B cell (primary cell): ENCODE measurements at places on chromosomes 4 and X. TPM values are rescaled to one million over a fixed set of nuclear protein-coding genes. Genes with fewer than 3 reads are reported as not detected.
A peak's percentile ranks its signal among the peaks of the same experiment; 100 is the strongest.

- H3K4me1 ChIP-seq, result no peaks in the 10 kb centered on the region
- no peak for DNase-seq
- H3K4me3 ChIP-seq, result no peak overlapping the region
- H3K27ac ChIP-seq, result no peak overlapping the region
Measured at GRCh38 chr4:138297743-138298405, 55.7 kb upstream of the SLC7A11 start.

- no peaks in the 10 kb centered on the region for H3K36me3 ChIP-seq
- H3K4me1 ChIP-seq, result no peaks in the 10 kb centered on the region
- no peak overlapping the region for H3K4me3 ChIP-seq
- no peaks in the 10 kb centered on the region for H3K27me3 ChIP-seq
- DNase-seq, result no peak
- H3K27ac ChIP-seq, result no peak overlapping the region
Measured at GRCh38 chr4:11814758-11815157, 386.1 kb upstream of the HS3ST1 start.

DNA sequence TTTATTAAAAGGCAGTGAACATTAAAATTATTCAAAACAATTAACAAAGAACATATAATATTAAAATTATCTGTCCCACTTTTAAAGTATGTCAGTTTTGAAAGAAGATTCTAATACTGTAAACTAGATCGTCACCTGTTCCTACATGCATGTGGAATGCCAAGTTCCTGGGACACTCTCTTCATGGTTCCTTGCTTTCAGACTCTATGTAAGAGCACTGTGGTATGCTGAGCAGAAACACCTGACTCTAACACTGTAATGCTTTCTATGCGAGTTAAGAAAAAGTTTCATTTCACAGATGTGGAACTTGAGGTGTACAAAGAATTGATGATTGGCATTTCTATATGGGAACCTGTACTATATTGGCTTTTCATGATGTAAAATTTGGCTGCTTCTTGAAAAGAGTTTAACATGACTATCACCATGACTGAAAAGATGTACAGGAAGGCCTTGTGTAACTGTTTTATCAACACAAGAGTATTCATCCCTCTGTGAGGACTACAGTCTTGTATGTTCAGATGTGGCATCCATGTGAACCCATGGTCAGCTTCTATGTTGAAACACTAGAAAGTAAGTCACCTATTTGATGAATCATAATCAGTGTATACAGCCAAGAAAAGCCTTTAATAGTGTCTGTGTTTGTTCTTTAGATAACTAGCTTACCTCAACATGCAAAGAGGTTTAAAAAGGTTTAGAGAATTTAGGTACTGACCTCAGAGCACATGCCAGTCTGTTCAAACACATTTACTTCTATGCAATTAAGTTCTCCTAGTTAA is 354.5 kb downstream of the ARHGAP24 start:
- no peaks in the 10 kb centered on the region for H3K36me3 ChIP-seq
- no peak for DNase-seq
- no peak overlapping the region for H3K4me3 ChIP-seq
- H3K27me3 ChIP-seq, result no peaks in the 10 kb centered on the region
- no peak overlapping the region for H3K27ac ChIP-seq
- peaks cover 14% of the 10 kb centered on the region for H3K4me1 ChIP-seq

DNA sequence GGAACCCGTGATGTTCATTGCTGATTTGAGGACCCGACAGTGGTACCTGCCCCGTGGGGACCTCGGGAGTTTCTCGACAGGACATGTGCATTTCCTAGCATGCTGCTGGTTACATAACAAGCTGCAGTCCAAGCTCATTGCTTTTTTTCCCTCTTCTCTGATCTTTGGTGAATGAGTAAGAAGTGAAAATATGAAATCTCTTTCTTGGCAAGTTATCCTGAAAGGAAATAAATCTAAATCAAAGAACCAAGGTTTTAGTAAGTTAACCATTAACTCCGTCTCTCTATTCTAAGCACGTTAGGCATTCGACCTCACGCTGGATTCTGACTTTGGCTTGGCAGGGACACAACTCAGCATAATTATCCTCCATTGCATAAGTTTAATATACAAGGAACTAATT is 86.6 kb downstream of the STK32B start:
- no peak overlapping the region for H3K4me3 ChIP-seq
- no peaks in the 10 kb centered on the region for H3K36me3 ChIP-seq
- DNase-seq, result no peak
- H3K27me3 ChIP-seq, result no peaks in the 10 kb centered on the region

GRCh38 chr4:105208561-105208960 is 61.9 kb downstream of the TET2 start:
- peaks cover 6% of the 10 kb centered on the region for H3K36me3 ChIP-seq
- no peaks in the 10 kb centered on the region for H3K4me1 ChIP-seq
- no peak overlapping the region for H3K4me3 ChIP-seq
- no peaks in the 10 kb centered on the region for H3K27me3 ChIP-seq
- H3K27ac ChIP-seq, result no peak overlapping the region

DNA sequence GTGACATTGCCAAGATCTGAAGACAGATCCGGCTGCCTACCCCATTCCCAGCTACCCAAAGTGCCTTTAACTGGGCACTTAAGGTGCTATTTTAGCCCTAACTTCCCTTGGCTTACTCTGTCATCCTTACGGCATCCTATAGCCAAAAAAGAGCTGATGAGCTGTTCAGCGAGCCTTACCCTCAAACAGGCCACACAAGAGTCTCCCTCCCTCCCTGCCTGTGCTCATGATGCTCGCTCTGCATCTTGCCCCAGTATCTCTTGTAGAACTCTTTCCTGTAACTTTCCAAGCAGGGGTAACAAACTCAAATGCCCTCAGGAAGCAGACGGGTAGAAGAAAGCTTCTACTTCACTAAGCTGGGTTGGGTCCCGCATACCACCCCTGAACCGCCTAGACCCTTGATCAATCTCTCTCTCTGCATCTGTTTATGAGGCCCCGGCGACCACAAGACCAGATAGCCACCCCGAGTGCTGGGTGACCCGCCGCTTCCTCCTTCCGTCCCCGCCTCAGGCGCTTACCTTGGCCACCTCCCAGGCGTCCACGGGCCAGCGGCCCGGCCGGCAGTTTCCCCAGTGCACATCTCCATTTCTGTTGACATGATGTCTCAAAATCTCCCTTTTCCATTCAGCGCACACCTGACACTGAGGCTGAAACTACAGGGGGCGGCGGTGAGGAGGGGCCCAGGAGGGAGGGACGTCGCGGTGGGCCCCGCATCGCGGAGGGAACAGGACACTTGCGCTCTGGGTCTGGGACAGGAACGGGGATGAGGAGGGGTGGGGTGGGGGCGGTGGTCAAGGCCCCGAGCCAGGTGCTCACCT is 663 bp downstream of the CXorf38 start:
- peak overlapping the region; percentile 94 for H3K27ac ChIP-seq
- no peak for DNase-seq
- H3K27me3 ChIP-seq, result no peaks in the 10 kb centered on the region
- H3K4me3 ChIP-seq, result peak overlapping the region; percentile 68
- peaks cover 43% of the 10 kb centered on the region for H3K4me1 ChIP-seq

DNA sequence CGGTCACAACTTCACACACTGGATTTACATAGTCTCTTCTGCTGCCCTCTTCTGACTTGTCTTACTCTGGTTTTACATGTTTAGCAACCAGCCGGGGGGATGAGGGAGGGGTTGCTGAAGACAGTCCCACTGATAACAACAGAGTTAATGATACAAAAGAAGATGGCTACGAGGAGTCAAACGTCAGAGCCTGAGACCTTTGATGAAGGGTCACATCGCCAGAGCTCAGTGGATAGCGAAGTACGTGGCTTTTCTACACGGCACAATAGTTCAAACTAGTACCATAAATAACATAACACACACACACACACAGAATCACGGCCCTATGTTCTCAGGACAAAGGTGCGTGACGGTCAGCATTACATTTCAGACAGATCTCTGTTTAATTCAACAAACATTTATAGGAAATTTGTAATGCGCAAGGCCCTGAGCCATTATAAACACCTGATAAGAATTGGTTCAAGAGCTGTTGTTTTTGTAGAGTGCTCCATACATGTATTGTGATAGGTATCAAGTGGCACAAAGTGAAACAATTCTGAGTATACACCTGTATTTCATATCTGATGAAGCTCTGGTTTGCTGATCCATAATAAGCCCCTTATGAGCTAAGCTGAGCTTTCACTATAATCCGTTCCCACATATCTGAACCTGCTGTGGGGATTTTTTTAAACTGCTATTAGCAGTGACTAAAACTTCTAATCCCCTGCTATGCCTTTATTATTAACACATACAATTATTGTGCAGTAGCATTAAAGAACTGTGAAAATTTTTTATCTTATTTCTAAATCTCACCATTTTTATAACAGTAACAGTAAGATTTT is 100.0 kb downstream of the NR3C2 start:
- no peaks in the 10 kb centered on the region for H3K36me3 ChIP-seq
- H3K4me3 ChIP-seq, result no peak overlapping the region
- H3K4me1 ChIP-seq, result no peaks in the 10 kb centered on the region
- no peak overlapping the region for H3K27ac ChIP-seq
- no peaks in the 10 kb centered on the region for H3K27me3 ChIP-seq

GRCh38 chrX:151175283-151176062 is 911 bp upstream of the GPR50 start:
- no peaks in the 10 kb centered on the region for H3K36me3 ChIP-seq
- no peak for DNase-seq
- no peak overlapping the region for H3K27ac ChIP-seq
- H3K4me3 ChIP-seq, result no peak overlapping the region

DNA sequence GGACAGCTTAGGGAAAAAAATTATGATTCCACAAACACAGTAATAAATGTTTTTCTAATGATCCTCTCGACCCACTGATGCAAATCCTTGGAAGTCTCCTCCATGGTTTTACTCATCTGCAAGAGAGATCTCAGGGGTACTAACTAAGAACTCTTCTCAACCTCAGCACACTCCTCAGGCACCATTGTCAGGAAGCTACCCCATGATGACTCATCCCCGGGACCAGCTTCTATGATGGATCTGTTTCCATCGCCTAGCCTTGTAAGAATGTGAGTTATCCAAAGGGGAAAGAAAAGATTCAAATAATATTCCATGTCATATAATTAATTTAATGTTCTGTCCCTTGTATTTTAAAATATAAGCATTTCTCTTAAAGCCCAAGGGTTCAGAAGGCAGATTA is 816.1 kb upstream of the IGFBP7 start:
- H3K27me3 ChIP-seq, result no peaks in the 10 kb centered on the region
- H3K4me1 ChIP-seq, result no peaks in the 10 kb centered on the region
- no peak for DNase-seq
- no peaks in the 10 kb centered on the region for H3K36me3 ChIP-seq
- H3K27ac ChIP-seq, result no peak overlapping the region

- H3K36me3 ChIP-seq, result no peaks in the 10 kb centered on the region
- DNase-seq, result no peak
- H3K27ac ChIP-seq, result no peak overlapping the region
- peaks cover 3% of the 10 kb centered on the region for H3K4me1 ChIP-seq
Measured at GRCh38 chr4:77082886-77083608, 7.3 kb upstream of the CCNI start.

GRCh38 chrX:40148385-40149285 is 50.9 kb upstream of the BCOR start:
- H3K4me1 ChIP-seq, result peaks cover 71% of the 10 kb centered on the region
- DNase-seq, result peak; percentile 47
- H3K36me3 ChIP-seq, result no peaks in the 10 kb centered on the region
- H3K27ac ChIP-seq, result no peak overlapping the region
- H3K27me3 ChIP-seq, result peaks cover 11% of the 10 kb centered on the region

DNA sequence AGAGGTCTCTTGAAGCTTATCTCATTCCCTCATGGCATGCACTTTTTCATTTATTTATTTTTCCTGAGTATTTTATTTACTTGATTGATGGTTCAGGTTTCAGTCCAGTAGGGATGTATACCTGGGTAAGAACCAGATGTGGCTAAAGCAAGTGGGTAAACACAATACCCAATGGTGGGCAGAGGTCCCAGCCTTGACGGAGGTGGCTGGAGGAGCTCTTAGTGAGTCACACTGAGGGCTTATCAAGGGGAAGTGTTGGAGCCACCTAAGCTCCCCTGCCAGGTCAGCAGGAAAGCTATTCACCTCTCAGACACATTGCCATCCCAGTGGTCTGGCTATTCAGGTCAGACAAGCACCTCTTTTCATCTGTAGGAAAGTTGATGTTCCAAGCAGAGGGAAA is 236.2 kb upstream of the MAGEB16 start:
- H3K4me1 ChIP-seq, result no peaks in the 10 kb centered on the region
- no peaks in the 10 kb centered on the region for H3K36me3 ChIP-seq
- H3K4me3 ChIP-seq, result no peak overlapping the region
- H3K27ac ChIP-seq, result no peak overlapping the region

DNA sequence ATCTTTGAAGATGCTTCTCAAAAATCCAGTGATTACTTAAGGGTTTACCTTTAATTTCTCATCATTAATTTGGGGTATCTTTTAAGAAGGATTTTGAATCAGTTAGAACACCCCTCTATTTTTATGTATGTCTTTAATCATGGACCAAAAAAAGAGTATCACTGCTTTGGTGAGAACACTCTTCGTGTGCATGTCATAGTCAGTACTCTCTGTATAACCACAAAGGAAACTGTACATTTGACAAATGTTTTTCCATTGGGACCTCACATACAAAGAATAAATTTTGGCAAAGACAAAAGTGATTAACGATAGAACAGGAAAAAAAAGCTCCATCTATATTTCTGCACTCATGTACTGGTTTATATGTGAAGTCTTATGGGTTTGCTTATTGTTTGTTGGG is 31.3 kb downstream of the FAM241A start:
- no peak overlapping the region for H3K27ac ChIP-seq
- no peak overlapping the region for H3K4me3 ChIP-seq
- no peaks in the 10 kb centered on the region for H3K4me1 ChIP-seq
- H3K27me3 ChIP-seq, result no peaks in the 10 kb centered on the region
- no peaks in the 10 kb centered on the region for H3K36me3 ChIP-seq

GRCh38 chrX:69603566-69604194 is 12.2 kb upstream of the EDA start:
- H3K27me3 ChIP-seq, result no peaks in the 10 kb centered on the region
- H3K36me3 ChIP-seq, result no peaks in the 10 kb centered on the region
- DNase-seq, result no peak
- no peak overlapping the region for H3K27ac ChIP-seq
- no peak overlapping the region for H3K4me3 ChIP-seq

DNA sequence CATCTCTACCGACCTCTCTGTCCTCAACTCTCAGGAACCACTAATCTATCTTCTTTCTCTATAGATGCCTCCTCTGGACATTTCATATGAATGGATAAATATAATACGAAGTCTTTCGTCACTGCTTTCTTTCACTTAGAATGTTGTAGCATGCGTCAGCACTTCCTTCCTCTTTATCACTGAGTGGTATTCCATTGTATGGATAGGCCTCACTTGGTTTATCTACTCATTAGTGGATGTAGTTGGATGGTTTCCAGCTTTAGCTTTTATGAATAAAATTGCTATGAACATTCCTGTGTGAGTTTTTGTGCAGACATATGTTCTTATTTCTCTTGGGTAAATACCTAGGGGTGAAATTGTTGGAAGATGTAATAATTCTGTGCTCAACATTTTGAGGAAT is 528.2 kb upstream of the FAT1 start:
- DNase-seq, result no peak
- no peaks in the 10 kb centered on the region for H3K36me3 ChIP-seq
- H3K27me3 ChIP-seq, result no peaks in the 10 kb centered on the region
- H3K4me1 ChIP-seq, result no peaks in the 10 kb centered on the region
- no peak overlapping the region for H3K4me3 ChIP-seq

Gene OPRPN
- total RNA-seq, result not detected in 2 replicates

Gene WNK3
- total RNA-seq, result 1.2 and 1.8 TPM in 2 replicates

Gene NPNT
- not detected in 2 replicates for total RNA-seq

Gene SCD5
- not detected in 2 replicates for total RNA-seq

Gene CENPE
- total RNA-seq, result 2.1 and 2.8 TPM in 2 replicates

Gene RENBP
- 39.2 and 39.7 TPM in 2 replicates for total RNA-seq

Gene RBM47
- 12.6 and 12.9 TPM in 2 replicates for total RNA-seq

Gene SAGE1
- not detected in 2 replicates for total RNA-seq

Gene GABRB1
- not detected in 2 replicates for total RNA-seq

Gene SLC49A3
- total RNA-seq, result 4.3 and 6.9 TPM in 2 replicates

Gene C1QTNF7
- total RNA-seq, result not detected in 2 replicates

Gene GLUD2
- 0.24 and 0.42 TPM in 2 replicates for total RNA-seq

Gene USP17L17
- total RNA-seq, result not detected in 2 replicates

Gene NUDT10
- 0.36 and 0.44 TPM in 2 replicates for total RNA-seq
